COR-L47 (cell line): ENCODE measurements at places on chromosomes 12 and 14.

DNA sequence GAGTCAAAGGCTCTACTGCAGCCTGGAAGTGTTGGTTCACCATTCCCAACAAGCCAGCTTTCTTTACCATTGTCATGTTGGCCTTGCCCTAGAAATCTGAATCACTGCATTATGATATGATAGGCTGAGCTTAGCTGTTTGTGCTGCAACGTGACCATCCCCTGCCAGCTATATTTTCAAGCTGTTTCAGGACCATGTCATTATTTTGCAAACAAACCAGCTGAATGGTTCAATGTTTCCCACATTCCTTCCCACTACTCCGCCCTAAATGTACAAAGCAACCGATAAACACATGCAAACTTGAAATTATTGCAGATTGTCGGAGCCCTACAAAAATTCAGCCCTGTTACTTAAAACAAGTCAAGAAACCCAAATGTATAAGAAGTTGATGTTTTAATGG, 136.1 kb downstream of the KICS2 start:
- DNase-seq: no peak

DNA sequence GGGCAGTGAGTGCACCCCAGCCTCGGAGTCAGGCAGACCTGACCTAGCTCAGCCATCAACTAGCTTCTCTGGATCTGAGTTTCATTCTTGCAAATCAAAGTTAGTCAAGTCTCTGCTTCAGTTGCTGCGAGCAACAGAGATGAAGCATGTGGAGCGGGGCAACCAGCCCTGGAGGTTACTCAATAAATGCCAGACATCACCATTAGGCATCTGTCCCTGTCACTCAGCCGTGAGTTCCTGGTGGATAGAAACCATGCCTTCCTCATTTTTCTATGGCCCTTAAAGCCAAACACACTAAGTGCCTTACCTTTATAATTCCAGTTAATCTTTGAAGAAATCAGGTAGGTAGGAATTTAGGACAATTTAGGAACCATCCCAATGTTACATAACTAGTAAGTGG, 19.3 kb downstream of the RFX4 start:
- DNase-seq: no peak

- DNase-seq: peak; percentile 48
Measured at GRCh38 chr14:93033983-93034670, 81.6 kb downstream of the ITPK1 start.

DNA sequence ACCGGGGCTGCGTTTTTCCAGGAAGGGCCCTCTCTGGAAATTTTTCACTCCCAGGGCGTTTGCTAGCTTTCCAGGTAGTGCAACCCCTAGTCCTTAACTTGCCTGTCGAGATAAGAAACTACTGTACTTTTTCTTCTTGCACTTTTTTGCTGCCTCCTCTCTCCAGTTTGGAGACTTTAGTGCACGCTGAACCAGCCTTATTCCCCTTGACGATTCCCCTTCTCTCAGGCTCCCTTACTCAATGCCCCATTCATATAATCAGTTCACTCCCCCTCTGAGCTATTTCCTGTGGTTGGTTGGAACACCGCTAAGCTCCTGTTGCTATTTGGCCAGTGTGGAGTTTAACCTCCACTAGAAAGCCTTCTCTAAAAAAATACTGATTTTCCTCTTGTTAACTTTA, 682 bp downstream of the CREBL2 start:
- peak; percentile 6 for DNase-seq
